ENCODE measurements at places on chromosomes 5 and 9.

DNA sequence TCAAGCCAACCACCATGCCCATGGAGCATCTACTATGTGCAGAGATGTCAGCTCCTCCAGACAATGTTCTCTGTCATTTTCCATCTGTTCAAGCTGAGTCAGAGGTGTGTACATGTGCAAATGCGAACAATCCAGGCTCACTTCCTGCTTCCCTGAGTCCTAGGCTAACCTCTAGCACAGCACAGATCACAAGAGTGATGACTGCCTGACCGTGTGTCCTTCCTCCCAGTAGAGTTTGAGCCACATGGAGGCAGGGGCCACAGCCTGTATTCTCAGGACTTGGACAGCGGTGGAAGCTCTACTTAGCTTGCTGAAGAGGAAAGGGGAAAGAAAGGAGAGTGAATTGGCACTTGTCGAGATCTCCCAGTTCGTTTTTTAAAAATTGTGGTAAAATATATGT lies 87.2 kb downstream of the KCNIP1 start:
- no peak overlapping the region for H3K4me3 ChIP-seq
- no peak for DNase-seq
- no peaks in the 10 kb centered on the region for H3K27me3 ChIP-seq
- H3K4me1 ChIP-seq, result no peaks in the 10 kb centered on the region

GRCh38 chr9:123608104-123608503 lies 252.1 kb downstream of the CRB2 start:
- peak overlapping the region; percentile 12 for H3K4me3 ChIP-seq

DNA sequence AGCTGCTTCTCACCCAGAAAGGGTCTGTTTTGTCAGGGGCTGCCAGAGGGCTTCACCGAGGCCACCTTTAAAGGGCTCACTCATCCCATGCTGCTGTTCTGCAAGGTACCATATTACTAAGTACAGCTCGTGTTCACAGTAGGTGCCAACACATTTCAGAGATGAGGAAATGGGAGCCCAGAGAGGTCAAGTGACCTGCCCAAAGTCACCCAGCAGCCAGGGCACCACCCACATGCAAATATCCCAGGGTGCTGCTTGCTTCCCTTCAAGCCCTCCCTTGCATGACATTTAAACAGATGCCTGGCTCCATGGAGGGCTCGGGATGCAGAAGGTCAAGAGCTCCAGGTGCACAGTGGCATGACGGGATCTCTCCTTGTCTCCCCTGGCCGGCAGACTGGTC lies 123.5 kb upstream of the SARDH start:
- H3K4me1 ChIP-seq, result no peaks in the 10 kb centered on the region
- H3K4me3 ChIP-seq, result no peak overlapping the region
- H3K36me3 ChIP-seq, result no peaks in the 10 kb centered on the region
- H3K27ac ChIP-seq, result no peak overlapping the region
- H3K27me3 ChIP-seq, result peaks cover 24% of the 10 kb centered on the region

- no peaks in the 10 kb centered on the region for H3K27me3 ChIP-seq
- no peak overlapping the region for H3K4me3 ChIP-seq
- H3K36me3 ChIP-seq, result no peaks in the 10 kb centered on the region
- H3K4me1 ChIP-seq, result no peaks in the 10 kb centered on the region
- DNase-seq, result no peak
Measured at GRCh38 chr5:8288334-8288733, 419.4 kb downstream of the MTRR start.

DNA sequence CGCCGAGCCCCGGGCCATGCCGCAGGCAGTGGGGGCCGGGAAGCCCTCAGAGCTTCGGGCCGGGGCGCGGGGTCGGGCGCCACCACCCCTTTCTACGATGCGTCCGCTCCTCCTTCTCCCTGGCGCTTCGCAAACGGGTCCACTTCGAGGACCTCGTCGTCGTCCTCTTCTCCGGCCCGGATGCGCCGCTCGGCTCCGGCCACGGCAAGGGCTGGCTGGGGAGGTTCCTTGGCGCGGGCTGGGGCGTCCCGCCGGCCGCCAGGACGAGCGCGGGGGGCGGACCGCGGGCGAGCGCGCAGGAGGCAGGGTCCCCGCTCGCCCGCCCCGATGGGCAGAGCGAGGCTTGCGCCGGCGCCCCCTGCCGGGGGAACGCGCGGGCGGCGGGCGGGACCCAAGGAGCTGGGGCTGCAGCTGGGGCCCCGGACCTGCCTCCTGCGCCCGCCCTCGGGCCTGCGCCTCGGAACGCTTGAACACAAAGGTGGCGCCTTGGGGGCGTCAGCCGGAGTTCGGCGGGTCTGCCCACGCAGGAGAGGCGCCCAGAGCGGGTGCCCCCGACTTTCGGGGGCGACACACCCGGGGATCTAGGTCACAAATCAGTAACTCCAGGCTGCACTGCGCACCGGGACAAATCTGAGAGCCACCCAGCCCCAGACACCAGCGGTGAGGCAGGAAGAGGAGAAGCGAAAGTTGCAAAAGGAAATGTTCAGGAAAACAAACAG lies at the start of gene ROR2:
Gene ROR2, minus strand, starts transcription at position 283 of the 719 bp plus-strand sequence.
- 0 out of 2 replicates have a peak, but pooled peaks cover 2% of the 10 kb centered on the region for H3K4me1 ChIP-seq
- no peaks in the 10 kb centered on the region for H3K27me3 ChIP-seq
- no peaks in the 10 kb centered on the region for H3K36me3 ChIP-seq
- H3K4me3 ChIP-seq, result peak within 1 kb of the TSS; percentile 78

GRCh38 chr9:5364294-5365024 lies 24.8 kb upstream of the RLN1 start:
- H3K27ac ChIP-seq, result no peak overlapping the region
- no peaks in the 10 kb centered on the region for H3K4me1 ChIP-seq
- H3K27me3 ChIP-seq, result no peaks in the 10 kb centered on the region
- H3K4me3 ChIP-seq, result no peak overlapping the region
- no peaks in the 10 kb centered on the region for H3K36me3 ChIP-seq
- DNase-seq, result no peak

DNA sequence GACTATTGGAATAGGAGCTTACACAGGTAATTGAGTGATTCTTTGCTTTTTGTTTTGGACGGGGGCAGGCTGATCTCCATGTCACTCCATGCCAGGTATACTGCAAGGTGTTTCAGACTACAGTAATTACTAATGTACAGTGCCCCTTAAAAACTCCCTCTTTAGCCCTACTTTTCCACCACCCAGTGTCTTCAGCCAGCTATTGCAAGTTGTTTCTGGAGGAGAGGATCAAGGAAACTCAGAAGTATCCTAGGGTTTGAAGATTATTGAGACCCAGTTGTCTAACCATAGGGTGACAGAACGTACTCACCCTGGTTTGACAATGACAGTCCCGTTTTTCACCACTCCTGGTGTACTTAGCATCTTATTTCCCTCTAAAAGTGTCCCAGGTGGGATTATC lies 13.4 kb downstream of the CFAP95 start:
- no peaks in the 10 kb centered on the region for H3K4me1 ChIP-seq
- no peak overlapping the region for H3K4me3 ChIP-seq
- H3K36me3 ChIP-seq, result no peaks in the 10 kb centered on the region
- H3K27me3 ChIP-seq, result no peaks in the 10 kb centered on the region
- no peak for DNase-seq

DNA sequence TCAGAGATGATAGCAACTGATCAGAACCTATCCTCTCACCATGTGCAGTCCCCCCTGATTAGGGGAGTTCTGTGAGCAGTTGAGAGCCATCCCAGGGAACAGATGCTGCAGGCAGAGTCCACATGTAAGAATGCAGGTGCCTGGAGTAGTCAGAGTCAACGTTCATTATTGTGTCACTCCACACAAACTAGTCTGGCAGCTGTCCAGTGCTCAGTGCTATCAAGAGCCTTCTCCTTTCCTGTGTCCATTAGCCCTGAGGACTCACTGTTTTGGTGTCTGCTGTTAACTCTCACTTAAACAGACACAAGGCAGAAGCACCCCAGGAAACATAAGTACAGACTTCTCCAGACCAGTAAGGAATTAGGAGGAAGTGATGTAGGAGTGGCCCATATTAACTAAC lies 2.5 kb downstream of the SH3TC2 start:
- no peak for DNase-seq
- no peak overlapping the region for H3K27ac ChIP-seq

- no peaks in the 10 kb centered on the region for H3K4me1 ChIP-seq
- no peak overlapping the region for H3K4me3 ChIP-seq
- H3K27me3 ChIP-seq, result no peaks in the 10 kb centered on the region
- H3K27ac ChIP-seq, result no peak overlapping the region
- no peaks in the 10 kb centered on the region for H3K36me3 ChIP-seq
- no peak for DNase-seq
Measured at GRCh38 chr5:146653560-146653959, 137.6 kb upstream of the GPR151 start.

GRCh38 chr5:141691286-141691866 lies 9.3 kb upstream of the ARAP3 start:
- H3K36me3 ChIP-seq, result no peaks in the 10 kb centered on the region
- DNase-seq, result no peak
- peaks cover 4% of the 10 kb centered on the region for H3K27me3 ChIP-seq
- H3K27ac ChIP-seq, result no peak overlapping the region
- peaks cover 15% of the 10 kb centered on the region for H3K4me1 ChIP-seq
- no peak overlapping the region for H3K4me3 ChIP-seq

GRCh38 chr9:135990468-135991429 lies 29.6 kb upstream of the UBAC1 start:
- peaks cover 86% of the 10 kb centered on the region for H3K27me3 ChIP-seq
- H3K4me3 ChIP-seq, result no peak overlapping the region
- H3K4me1 ChIP-seq, result peaks cover 3% of the 10 kb centered on the region
- no peaks in the 10 kb centered on the region for H3K36me3 ChIP-seq

- H3K27me3 ChIP-seq, result no peaks in the 10 kb centered on the region
- peak overlapping the region; percentile 61 for H3K27ac ChIP-seq
- DNase-seq, result peak; percentile 12
- peak overlapping the region; percentile 96 for H3K4me3 ChIP-seq
- H3K4me1 ChIP-seq, result peaks cover 16% of the 10 kb centered on the region
- H3K36me3 ChIP-seq, result no peaks in the 10 kb centered on the region
Measured at GRCh38 chr9:111898331-111899096, 1.9 kb downstream of the UGCG start.

GRCh38 chr5:14501353-14502293 lies 80.0 kb upstream of the OTULINL start:
- H3K4me3 ChIP-seq, result no peak overlapping the region
- no peak for DNase-seq
- no peak overlapping the region for H3K27ac ChIP-seq
- no peaks in the 10 kb centered on the region for H3K27me3 ChIP-seq
- no peaks in the 10 kb centered on the region for H3K36me3 ChIP-seq

DNA sequence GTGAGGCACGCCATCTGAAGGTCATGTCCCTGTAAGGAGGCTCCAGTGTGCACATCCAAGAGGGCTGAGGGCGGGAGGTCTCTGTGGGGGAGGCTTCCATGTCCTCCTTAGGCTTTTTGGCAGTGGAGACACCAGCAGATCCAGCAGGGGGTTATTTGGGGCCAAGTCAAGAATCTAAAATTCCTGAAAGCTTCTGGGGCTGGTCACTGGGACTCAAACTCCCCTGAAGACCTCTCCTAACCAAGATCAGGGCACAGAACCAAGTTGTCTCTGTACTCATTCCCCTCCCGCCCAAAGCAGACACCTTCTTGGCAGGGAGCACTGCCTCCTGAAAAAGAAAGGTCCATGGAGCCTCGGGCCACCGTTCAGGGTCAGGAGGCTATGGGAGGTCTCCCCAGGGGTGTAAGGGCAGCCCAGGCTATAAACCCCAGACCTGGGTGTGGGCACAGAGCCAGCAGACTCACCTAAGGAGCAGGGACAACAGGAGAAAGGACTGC lies 127.4 kb upstream of the ADRA1B start:
- no peaks in the 10 kb centered on the region for H3K27me3 ChIP-seq
- no peak overlapping the region for H3K4me3 ChIP-seq
- no peaks in the 10 kb centered on the region for H3K36me3 ChIP-seq
- no peak for DNase-seq

DNA sequence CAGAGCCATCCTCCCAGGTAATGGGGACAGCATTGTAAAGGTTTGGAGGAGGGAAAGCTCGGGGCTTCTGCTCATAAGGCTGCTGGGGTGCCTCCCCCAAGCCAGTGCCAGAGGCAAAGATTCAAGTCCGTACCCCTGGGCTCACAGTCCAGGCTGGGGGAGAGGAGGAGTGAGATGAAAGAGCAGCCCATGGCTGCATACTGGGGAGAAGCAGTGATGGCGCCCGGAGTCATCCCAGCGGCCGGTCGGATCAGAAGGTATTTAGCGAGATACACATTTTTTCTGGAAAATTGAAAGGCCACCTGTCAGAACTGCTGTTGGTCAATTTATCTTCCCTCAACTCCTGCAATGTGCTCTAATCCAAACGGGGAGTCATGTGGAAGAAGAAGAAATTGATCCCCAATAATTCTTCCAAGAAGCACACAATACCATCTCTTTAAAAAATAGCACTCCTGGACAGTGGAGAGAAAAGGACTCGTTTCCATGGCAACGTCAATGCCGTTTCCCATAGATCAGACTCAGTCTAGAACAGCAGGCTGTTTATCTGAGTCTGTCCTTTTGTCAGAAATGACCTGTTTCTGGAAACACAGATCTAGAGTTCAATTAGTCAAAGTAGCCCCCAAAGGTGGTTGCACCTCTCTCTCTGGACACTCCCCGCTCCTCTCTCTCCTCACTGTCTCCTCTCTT lies 65.9 kb downstream of the NSG2 start:
- H3K4me1 ChIP-seq, result no peaks in the 10 kb centered on the region
- H3K27ac ChIP-seq, result no peak overlapping the region
- no peaks in the 10 kb centered on the region for H3K27me3 ChIP-seq
- DNase-seq, result no peak
- H3K4me3 ChIP-seq, result no peak overlapping the region

Measured in MM.1S (cell line).